ENCODE measurements at places on chromosomes 1 and 21. TPM values are rescaled to one million over a fixed set of nuclear protein-coding genes. Genes with fewer than 3 reads are reported as not detected.

FMO4 gene
- 13.8 TPM for total RNA-seq

KTI12 gene
- total RNA-seq, result 16.2 TPM

TSPEAR gene
- not detected for total RNA-seq

RIMKLA gene
- total RNA-seq, result under 0.01 TPM

IL10 gene
- 19.8 TPM for total RNA-seq

MYOM3 gene
- total RNA-seq, result 1.5 TPM

FAM78B gene
- 0.81 TPM for total RNA-seq

FNDC5 gene
- 6.2 TPM for total RNA-seq

TRMT1L gene
- 18.7 TPM for total RNA-seq

HSPB7 gene
- 430 TPM for total RNA-seq

TRIM45 gene
- total RNA-seq, result 1.5 TPM

KCNC4 gene
- total RNA-seq, result 17.6 TPM

DNA sequence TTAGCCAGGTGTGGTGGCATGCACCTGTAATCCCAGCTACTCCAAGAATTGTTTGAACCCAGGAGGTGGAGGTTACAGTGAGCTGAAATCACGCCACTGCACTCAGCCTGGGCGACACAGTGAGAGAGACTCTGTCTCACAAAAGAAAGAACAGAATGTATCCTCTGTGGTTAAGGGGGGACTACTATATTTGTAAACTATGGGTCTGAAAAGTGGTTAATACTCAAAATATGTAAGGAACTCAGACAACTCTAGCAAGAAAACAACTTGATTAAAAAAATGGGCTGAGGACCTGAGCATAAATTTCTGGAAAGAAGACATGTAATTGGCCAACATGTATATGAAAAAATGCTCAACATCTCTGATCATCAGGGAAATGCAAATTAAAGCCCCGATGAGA lies 11.2 kb downstream of the FNBP1L start:
- DNase-seq, result no peak

DNA sequence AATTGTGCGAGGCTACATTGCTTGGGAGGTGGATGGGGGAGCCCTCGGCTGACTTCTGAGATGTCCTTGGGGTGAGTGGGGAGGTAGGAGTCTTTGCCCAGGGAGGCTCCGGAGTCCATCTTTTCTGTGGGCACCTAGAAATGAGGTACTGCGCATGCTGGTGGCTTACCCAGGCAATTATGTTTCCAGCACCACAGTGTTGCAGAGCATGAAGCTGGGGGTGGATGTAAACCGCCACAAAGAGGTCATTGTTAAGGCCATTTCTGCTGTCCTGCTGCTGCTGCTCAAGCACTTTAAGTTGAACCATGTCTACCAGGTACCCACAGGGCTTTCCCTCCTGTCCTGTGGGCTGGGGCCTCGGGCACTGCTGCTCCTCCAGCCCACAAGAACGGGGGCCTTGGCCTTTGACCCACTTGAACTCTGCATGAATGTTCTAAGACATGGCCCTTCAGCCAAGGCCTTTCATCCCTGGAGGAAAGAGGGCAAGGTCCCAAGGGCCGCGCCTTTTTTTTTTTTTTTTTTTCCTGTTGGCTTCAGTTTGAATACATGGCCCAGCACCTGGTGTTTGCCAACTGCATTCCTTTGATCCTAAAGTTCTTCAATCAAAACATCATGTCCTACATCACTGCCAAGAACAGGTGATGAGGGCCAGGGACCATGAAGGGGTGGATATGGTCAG lies 14.6 kb downstream of the STRIP1 start:
- DNase-seq, result no peak

GRCh38 chr1:20992322-20993056 lies 184.2 kb downstream of the EIF4G3 start:
- no peak for DNase-seq

DNA sequence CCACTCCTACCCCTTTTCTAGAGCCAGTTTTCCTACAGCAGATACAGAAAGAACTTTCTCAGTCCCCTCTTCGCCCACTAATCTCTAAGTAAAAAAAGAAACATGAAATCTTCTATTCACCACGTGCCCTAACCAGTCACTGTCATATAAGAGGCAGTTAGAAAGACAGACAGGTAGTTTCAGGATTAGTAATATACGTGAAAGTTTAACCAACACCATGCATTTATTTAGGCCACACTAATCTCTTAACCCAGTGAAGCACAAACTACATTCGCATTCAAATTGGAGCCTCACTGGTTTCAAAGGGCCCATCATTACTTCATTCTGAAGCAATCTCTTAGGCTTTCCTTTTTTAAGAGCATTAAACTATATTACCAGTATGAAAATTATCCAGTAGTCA lies 10.1 kb downstream of the GPATCH2 start:
- no peak for DNase-seq

DNA sequence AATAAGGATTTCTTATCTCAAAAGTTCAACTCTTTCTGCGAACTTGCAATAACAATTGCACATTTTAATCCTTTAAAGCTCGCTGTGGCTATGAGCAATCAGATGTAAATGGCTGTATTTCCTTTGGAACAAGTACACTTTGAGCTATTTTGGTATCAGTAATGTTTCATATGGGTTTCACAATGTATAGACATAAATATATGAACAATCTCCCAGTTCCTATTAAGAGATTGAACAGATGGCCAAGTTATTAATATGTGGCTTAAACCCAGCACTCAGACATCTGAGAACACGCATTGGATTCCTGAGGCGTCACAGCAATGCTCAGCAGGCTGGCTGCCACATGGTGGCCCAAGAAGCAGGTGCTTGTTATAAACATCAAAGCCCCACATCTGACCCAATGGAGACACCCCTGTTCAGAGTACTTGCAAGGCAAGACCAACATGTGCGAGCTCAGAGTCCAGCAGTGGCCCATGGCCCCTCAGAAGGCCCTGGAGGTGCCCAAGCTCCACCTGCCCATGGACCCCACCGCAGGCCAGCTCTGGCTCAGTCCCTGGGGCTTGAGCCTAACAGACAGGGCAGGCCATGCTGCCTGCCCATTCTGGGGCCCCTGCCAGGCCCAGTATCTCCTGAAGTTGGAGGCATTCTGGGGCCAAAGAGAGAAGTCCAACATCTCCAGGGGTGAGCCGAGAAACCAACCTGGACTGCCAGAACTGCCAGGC lies 23.7 kb downstream of the PSMG1 start:
- no peak for DNase-seq

DNA sequence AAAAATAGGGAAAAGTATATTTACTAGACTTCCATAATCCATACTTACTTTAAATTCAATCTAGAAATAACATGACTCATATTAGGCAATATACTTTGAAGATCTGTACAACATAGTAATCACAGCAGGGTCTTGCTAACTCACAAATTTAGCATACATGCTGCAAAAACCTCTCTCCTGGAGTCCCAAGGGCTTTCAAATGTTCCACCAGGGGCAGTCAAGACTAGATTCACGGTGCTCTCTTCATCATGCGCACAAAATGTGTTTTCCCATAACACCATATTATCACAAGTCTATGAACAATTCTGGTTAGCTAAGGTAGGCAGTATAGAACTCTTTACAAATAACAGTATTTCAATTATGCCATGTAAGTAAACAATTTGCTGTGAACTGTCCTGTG lies 45.8 kb downstream of the SSX2IP start:
- DNase-seq, result no peak

GRCh38 chr1:40842207-40842606 lies 20.0 kb downstream of the CITED4 start:
- no peak for DNase-seq

- DNase-seq, result no peak
These were observed 42.7 kb upstream of the SLC30A1 start for GRCh38 chr1:211621447-211622198.

DNA sequence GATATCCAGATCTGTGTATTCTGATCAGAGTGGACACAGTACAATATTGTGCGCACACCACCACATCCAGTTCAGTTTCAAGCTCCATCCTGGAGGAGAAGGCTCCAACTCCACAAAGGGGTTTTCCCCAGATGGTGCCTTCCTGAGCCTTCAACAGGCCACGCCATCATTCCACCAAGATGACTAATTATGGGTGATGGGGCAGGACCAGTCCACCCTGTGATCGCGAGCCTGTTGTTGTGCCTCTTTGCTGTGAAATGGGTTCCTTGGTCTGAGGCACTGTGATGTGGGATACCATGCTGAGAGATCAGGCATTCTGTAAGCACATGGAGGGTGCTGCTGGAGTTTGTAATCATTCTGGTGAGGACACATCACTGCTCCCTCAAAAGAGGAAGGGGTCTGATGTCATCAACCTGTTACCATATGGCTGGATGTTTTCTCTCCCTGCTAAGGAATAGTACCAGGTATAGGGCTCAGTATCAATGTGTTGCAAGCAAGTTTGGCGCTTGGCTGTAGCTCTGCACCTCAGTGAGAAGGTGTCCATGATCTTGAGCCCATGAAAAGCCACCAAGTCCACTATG lies 6.7 kb upstream of the SH2D2A start:
- no peak for DNase-seq

- DNase-seq, result no peak
These were observed 124.6 kb downstream of the CNIH3 start for GRCh38 chr1:224740685-224741052.

- DNase-seq, result no peak
These were observed 1.4 kb downstream of the ZMYND12 start for GRCh38 chr1:42454403-42454802.

DNA sequence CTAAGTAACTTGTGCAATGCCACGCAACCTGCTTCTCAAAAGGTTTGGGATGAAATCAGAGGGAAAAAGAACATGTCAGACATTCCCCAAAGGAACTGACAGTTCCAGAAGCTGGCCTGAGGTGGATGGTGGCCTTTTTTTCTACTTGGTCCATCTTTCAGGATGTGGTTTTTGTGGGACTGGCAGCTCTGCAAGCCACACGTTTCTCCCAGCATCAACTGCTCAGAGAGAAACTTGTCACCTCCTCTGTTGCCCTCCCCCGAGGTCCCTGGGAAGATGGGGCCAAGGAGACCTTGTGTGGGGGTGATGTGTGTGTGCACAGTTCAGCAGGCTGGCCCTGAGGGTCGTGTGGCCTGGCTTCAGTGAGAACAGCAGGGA lies 2.5 kb upstream of the DHRS3 start:
- DNase-seq, result no peak

DNA sequence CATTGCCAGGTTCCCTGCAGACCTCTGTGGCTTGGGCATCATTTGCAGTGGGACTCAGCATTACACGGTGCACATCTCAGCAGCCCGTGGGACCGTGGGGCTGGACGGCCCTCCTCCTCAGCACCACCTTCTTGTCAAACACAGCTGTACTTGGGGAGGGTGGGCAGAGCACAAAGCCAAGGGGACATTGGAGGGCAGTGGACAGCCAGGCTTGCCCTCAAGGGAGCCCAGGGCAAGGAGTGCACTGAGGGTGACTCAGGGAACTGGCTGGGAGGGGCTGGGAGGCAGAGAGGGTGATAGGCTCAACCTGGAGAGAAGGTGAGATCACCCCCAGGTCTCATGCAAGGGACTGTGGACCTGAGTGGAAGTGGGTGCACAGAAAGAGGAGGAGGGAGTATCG lies 3.4 kb downstream of the CAPN9 start:
- no peak for DNase-seq

- no peak for DNase-seq
These were observed 281.0 kb upstream of the RUNX1 start for GRCh38 chr21:35329940-35330660.

DNA sequence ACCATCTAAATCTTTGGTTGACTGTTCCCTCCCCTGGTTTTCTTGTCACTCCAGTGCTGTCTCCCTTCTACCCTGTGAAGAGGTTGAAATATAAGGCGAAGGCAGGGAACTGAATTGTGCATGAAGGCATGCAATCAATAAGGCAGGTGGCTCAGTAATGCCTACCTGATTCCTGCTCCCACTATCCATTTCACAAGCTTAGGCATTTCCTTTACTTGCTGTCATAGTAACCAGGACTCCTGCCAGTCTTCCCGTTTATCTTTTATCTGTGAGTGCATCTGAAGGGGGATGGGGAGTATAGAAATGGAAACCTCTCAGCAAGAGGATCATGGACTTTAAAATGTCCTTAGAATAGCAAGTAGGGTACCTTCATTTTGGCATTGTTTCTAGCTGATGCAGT lies 40.5 kb downstream of the MRPS6 start:
- DNase-seq, result no peak

DNA sequence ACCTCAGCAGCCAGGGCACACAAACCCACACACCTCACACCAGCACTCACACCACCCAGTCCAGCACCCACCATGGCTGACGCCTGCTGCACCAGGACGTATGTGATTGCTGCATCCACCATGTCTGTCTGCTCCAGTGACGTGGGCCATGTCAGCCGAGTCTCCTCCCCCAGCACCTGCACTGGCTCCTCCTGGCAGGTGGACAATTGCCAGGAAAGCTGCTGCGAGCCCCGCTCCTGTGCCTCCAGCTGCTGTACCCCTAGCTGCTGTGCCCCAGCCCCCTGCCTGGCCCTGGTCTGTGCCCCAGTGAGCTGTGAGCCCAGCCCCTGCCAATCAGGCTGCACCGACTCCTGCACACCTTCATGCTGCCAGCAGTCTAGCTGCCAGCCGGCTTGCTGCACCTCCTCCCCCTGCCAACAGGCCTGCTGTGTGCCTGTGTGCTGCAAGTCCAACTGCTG lies at the start of gene KRTAP10-8:
Gene KRTAP10-8 (plus strand): TSS at position 51 of the 458 bp plus-strand sequence. CDS start 22 bp downstream, at position 73.
- DNase-seq, result no peak

- no peak for DNase-seq
These were observed 229.2 kb downstream of the RHOU start for GRCh38 chr1:228964178-228965089.

- no peak for DNase-seq
These were observed 5.6 kb upstream of the KCNA10 start for GRCh38 chr1:110524311-110525248.

DNA sequence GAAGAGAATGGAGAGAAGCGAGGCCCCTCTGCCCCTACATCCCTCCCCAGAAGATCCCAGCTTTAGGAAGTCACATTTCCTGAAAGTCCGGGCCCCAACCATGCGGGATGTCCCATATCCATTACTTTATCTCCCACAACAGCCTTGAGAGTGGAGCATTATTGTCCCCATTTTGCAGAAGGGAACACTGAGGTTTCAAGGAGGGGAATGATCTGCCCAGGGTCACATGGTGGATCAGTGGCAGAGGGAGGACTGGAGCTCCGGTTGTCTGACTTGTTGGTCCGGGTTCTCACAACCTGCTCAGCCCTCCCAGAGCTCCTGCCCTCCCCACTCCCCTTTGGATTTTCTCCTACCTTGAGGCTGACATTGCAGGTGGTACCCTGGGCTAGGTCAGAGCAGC lies 2.2 kb upstream of the CRYBG2 start:
- DNase-seq, result no peak

All from thoracic aorta (tissue), 2 donors.